ENCODE measurements at places on chromosomes 2 and 18. TPM values are rescaled to one million over a fixed set of nuclear protein-coding genes. Genes with fewer than 3 reads are reported as not detected.

Gene GTF2A1L
- total RNA-seq, result not detected

GRCh38 chr2:41872646-41873045, 175.2 kb upstream of the PKDCC start:
- DNase-seq, result no peak

Gene ORC2
- total RNA-seq, result 50.6 TPM

DNA sequence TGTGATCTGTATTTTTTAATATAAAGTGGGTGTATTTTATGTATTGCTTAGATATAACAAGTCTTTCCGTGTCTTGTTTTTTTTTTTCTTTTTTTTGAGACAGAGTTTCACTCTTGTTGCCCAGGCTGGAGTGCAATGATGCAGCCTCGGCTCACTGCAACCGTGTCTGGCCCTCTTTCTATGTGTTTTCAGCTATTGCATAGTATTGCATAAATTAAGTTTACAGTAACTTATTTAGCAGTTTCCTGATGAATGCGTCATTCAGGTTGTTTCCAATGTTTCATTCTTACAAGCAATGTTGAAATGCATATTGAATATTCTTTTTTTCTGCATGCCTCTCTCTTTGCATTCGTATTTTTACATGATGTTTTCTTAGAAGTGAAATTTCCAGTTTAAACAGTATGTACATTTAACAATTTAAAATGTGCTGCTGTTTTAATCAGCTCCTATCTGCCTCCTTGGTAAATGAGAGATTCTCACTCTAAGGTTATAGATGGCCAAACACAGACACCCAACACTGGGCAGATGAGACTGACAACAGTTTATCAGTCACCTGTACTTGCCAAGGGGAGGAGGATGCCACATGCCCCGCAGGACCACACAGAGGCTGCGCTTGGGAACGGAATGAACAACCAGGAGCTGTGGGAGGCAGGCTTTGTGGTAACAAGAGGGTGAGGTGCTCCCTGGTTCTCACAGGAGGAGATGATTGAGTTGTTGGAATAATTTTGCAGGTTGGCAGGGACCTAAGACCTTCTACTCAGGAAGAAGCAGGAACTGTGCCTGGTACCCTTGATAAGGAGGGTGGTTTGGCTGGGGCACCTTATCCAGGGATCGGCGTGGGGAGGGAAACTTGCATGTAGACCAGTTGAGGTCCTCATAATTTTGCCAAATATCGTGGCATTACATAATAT, 7.5 kb downstream of the SLC9A4 start:
- no peak for DNase-seq

Gene DSC1
- 4.2 TPM for total RNA-seq

DNA sequence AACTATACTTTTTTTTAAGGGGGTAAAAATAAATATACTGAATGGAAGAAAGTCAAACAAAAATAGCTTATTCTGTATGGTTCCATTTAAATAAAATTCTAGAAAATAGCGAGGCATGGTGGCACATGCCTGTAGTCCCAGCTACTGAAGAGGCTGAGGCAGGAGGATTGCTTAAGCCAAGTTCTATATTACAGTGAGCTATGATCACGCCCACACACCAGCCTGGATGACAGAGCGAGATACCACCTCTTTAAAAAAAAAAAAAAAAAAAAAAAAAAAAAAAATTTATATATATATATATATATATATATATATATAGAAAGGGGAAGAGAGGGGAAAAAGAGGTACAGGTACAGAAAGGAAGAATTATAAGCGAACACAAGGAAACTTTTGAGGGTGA, 77.7 kb downstream of the MEMO1 start:
- DNase-seq, result no peak

DNA sequence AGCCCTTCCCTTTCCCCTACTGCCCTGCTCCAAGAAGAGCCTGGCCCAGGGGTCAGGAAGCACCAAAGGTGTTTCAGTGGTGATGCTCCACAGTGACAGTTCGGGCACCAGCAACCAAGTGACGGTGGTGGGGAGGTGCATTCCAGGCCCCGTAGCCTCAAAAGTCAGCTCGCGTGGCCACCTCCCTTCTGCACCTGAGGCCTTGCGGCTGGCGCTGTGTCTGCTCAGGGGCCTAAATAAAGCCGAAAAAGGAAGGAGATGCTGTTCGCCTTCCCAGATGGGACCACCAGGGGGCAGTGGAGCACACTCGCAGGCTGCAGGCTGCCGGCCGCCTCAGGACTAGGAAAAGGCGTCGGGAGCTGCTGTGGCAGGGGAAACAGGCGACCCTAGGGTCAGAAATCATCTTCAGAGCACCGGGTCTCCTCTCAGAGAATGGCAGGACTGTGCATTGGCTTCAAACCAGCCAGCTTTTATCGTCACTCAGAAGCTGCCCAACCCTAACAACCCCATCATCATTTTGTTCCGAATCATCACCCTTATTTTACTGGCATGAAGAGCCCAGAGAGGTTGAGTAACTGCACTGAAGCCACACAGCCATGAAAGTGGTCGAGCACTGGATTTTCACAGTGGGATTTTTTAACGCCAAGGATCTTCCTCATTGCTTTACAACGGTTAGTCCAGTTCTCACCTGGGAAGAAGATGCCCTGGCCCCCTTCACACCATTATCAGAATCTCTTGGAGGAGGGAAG, 213.0 kb upstream of the CELF4 start:
- DNase-seq, result peak; percentile 2

Gene RFX8
- 0.75 TPM for total RNA-seq

DNA sequence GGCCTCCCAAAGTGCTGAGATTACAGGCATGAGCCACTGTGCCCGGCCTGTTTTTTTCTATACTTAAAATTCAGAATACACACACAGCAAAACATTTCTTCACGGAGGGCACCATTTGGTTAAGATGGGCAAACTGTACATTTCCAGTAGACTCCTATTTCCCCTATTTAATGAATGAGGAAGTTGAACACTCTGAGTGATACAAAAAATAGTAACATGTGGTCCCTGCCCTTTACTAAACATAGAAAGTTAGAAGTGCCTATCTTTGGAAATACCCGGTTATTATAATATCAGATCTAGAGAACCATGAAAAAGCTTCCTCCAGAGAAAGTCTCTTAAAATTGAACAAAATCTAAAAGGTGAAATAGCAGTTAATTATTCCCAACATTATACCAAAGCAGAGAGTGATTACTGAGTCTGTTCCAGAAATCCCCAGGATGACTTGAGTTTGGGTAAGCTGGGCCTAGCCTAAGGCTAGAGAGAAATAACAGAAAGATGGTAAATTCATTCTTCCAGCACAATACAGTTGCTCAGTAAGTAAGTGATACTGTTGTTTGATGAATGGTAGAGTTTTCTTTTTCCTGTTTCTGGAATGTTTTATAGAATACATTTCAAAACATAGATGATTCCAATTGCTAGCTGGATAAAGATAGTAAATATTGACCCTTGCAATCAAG, 23.3 kb upstream of the RMC1 start:
- DNase-seq, result no peak

Gene ZNF804A
- 0.06 TPM for total RNA-seq

GRCh38 chr2:238294046-238294392, 5.6 kb upstream of the PER2 start:
- DNase-seq, result no peak

GRCh38 chr2:58313926-58314325, 72.8 kb upstream of the FANCL start:
- no peak for DNase-seq

Gene SPP2
- not detected for total RNA-seq

GRCh38 chr18:67417864-67418523, 98.5 kb downstream of the DSEL start:
- DNase-seq, result peak; percentile 7

DNA sequence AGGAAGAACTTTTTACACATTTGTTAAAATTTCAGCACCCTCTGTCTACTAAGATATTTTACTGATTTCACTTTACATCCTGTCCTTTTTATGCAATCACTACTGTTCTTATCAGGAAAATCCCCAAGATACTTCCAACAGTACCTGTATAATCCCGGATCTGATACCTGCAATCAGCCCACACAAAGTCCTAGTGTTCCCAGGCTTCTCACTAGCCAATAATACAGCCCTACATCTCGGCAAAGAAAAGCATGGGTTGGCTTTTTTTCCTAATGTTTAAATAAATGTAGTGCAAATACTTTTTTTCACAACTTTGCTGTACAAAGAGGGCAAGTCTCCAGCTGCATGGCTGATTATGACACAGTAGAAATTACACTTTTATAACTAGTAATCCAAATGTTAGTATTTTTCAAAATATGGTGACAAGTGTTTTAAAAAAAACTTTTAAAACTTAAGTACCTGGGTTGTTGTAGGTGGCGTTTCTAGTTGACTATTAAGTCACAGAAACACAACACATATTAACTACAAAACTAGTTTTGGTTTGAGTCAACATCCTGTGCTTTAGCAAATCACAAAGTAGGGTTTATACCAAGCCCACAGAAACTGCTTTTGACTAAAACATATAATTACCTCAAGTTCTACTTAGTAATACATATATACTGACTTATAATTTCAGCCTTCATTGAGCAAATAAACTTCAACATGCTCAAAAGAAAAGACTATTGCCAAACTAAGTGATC, 19.5 kb downstream of the CNOT11 start:
- no peak for DNase-seq

DNA sequence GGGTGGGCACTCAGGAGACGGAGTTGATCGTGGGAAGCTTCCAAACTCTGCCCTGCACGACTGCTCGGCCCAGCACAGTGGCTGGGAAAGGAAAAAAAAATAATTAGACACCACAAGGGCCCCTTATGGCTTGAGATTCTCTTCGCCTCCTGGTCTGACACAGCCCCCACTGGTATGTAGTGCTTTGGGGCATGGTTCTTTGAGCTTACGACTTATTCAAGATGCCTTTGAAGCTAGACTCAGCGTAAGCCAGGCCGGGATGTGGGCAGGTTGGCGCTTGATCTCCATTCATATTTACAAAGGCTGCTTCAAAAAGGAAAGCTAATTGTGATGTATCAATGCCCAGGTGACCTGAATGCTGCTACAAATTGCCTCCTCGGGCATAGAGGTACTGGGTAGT, 50.5 kb downstream of the CXCR4 start:
- no peak for DNase-seq

DNA sequence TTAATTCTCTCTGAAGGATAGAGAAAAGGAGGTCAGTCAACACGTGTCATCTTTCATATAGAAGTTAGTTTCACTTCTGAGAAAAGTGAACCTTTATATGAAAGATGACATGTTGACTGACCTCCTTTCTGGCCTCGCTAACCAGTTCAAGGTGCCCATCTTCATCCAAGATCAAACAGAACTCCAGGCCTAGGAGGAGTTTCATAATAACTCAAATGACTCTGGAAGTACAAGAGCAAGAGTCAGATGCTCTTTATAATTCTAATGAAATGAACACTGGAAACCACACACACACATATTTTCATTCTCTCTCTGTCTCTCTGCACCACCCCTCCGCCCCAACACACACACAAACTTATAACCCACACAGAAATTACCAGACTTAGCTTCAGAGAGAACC, 16.3 kb downstream of the ANKRD44 start:
- DNase-seq, result peak; percentile 46

Gene MAP3K19
- total RNA-seq, result not detected

GRCh38 chr2:201643216-201643890, at the start of gene TMEM237:
Gene TMEM237, minus strand, starts transcription at chr2:201643503. Its CDS starts 103 bp downstream, at chr2:201643400.
- DNase-seq, result peak; percentile 31

Gene ELP2
- total RNA-seq, result 117 TPM

Gene SERPINB3
- not detected for total RNA-seq

Data from T-cell (primary cell).